ENCODE measurements at places on chromosomes 4 and X.

GRCh38 chr4:72991873-72992272, 77.6 kb downstream of the COX18 start:
- DNase-seq = no peak

GRCh38 chr4:122632396-122633143, 11.7 kb upstream of the IL21 start:
- no peak for DNase-seq

DNA sequence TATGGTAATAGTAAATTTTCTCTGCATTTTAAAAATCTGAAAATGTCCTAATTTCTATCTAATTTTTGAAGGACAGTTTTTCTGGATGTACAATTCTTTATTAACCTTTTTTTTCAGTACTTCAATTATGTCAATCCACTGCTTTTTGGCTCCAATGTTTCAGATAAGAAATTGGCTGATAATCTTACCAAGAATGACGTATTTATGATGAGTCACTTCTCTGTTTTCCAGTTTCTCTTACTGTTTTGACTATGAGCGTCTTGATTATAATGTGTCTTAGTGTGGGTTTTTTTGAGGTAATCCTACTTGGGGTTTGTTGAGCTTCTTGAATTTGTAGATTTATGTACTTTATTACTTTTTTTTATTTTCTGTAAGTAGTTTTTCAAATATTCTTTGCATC, 47.2 kb downstream of the UGT2B11 start:
- no peak for DNase-seq

- peak; percentile 21 for DNase-seq
These were observed 107.8 kb downstream of the NHSL2 start for GRCh38 chrX:72018277-72019112.

DNA sequence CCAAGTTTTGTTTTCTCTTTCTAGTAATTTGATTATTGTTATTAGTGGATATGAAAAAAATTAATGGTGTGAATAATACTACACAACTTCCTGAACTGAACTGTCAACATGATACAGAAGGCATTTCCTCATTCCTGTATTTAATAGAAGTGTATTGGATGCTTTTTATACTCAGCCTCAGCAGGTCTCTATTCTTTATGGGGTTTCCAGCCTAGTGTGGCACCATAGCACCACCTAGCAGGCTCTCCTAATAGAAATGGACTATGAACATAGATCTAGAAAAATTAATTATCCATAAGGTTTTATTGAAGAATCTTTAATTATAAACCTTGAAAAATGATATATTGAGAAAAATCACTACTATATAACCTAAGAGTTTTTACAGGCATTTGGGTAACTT, 52.4 kb downstream of the GLRB start:
- no peak for DNase-seq

DNA sequence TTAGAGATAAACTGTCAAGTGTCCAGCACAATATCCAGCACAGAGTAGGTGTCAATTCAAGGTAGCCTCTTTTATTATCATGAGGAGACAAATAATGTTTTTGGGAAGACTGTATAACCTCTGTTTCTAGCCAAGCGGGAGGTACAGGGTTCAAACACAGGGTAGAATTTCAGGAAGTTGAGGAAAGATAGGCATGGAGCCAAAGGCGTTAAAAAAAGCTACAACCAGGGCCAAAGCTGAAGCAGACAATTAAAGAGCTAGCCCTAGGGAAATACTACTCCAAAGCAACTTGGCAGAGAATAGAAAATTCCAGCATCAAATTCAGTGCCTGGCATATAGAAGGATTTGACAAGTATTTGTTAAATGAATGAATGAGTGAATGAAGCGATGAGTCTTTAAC, 40.0 kb upstream of the CASK start:
- DNase-seq = no peak

DNA sequence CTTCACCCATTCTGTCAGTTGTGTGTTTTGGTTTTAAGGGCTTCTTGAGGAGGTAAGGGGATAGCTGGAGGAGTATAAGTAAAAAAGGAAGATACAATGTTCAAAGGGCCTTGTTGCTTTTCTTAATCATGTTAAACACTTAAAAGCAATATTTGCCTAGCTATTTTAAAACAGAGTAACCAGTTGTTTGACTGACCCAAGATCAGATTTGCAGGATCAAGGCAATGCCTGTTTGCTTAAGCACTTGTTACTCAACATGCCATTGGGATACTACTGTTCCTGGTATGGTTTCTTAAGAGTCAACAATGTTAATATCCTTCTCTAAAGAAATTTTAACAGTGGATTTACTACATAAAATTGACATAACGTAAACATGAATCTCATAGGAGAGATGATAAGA, 2.6 kb downstream of the DCLK2 start:
- no peak for DNase-seq

GRCh38 chrX:140132937-140133336, 167.6 kb upstream of the CXorf66 start:
- DNase-seq = no peak

DNA sequence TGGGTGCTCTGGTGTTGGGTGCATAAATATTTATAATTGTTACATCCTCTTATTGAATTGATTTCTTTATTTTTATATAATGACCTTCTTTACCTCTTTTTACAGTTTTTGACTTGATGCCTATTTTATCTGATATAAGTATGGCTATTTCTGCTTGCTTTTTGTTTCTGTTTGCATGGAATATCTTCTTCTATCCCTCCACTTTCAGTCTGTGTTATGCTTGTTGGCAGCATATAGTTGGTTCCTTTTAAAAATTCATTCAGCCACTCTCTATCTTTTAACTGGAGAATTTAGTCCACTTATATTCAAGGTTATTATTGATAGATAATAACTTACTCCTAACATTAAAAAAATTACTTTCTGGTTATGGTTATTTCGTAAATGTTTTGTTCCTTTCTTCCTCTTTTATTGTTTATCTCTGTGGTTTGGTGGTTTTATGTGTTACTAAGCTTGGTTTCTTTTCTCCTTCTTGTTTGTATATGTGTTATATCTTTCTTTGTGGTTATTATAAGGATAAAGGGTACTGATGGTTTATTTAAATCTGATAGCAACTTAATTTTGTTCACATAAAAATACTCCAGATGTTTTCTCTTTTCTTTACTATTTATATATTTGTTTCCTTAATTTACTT, 69.5 kb downstream of the IL15 start:
- DNase-seq = no peak

DNA sequence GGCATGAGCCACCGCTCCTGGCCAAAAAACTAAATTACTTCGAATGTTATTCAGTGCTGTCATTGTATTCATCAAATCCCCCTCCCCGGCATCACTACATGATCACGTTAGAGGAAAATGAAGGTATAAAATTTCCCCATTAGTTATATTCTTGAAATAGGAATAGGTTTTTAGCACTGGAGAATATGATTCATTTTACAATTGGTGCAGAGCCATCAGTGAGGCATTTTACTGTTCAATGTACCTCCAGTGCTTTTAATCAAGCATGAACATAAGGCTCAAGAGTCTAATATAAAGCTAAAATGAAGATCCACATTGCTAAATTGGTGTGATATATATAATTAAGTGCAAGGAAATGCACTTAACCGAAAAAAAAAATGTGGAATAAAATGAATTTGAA, 18.3 kb downstream of the KLF3 start:
- DNase-seq = no peak

Measured in stimulated activated naive CD4-positive, alpha-beta T cell (primary cell).